Fibroblast of the conjunctiva (primary cell): ENCODE measurements at places on chromosomes 1 and 21.
A peak's percentile ranks its signal among the peaks of the same experiment; 100 is the strongest.

- DNase-seq = no peak
These were observed 173.7 kb downstream of the HIVEP3 start for GRCh38 chr1:41745022-41745421.

DNA sequence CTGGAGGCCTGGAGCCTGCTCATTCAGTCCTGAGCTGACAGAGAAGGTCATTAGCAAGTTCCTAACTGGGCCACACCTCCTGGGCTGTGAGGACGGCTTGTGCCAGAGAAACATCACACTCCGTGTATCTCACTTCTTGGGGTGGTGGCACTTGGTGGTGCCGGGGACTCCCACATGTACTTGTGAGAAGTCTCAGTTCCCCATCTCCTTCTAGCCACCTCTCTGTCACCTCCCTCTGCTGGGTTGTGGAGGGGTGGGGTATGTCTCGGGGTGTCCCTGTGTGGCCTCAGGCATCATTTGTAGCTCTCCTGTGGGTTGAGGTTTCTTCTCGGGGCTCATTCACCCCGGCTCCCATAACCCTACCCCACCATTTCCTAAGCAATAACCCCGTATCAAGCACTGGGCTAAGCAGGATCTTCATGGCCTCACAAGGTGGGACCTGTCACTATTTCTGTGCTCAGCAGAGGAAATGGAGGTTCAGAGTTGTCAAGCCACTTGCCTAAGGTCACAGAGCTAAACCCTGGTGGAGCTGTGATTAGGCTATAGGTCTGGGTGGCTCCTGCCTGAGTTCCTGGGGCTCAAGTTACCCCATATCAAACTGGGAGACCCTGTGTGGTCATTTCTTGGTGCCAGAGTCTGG, 62.5 kb downstream of the UBIAD1 start:
- DNase-seq = no peak

GRCh38 chr1:34778381-34778780, 2.6 kb upstream of the GJB3 start:
- DNase-seq = no peak

- DNase-seq = no peak
These were observed 221.0 kb upstream of the FOXD3 start for GRCh38 chr1:63101336-63101735.

- DNase-seq = no peak
These were observed 67.8 kb upstream of the SMYD2 start for GRCh38 chr1:214213136-214213535.

- DNase-seq = no peak
These were observed 53.1 kb upstream of the LBR start for GRCh38 chr1:225480825-225481434.

DNA sequence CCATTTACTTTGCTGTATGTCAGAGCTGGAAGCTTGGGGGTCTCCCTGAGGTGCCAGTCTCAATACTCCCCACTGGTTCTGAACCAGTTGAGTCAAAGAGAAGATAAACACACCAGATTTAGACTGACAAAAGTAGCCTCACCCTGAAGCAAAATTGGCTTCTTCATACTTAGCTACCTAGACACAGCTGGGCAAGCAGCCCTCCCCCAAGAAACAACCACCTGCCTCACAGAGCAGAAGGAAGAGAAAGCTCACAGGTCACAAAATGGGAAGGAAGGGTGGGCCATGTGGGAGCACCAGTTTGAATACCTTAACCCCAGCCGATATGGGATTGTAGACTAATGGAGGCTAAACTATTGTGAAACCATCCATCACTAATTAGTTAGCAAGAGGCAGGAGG, 24.6 kb upstream of the MYSM1 start:
- DNase-seq = no peak

- no peak for DNase-seq
These were observed 638 bp downstream of the CD84 start for GRCh38 chr1:160578525-160579191.

DNA sequence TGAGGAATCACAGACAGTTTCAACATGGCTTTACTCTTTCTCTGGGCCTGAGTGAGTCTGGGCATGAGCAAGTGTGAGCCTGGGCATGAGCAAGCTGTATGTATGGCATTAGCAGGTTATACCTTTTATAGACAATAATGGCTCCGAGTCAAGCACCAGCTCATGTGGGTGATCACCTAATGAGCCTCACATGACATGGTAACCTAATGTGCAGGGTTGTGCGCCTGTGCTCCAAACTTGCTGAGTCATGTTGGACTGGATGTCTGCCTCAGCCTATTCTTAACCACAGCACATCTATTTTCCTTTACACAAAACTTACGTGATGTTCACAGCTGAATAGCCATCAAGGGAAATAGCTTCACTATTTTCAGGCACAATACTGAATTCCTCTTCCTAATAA, 236.2 kb upstream of the NRIP1 start:
- no peak for DNase-seq

- no peak for DNase-seq
These were observed 419.3 kb downstream of the ZP4 start for GRCh38 chr1:237471377-237471776.

DNA sequence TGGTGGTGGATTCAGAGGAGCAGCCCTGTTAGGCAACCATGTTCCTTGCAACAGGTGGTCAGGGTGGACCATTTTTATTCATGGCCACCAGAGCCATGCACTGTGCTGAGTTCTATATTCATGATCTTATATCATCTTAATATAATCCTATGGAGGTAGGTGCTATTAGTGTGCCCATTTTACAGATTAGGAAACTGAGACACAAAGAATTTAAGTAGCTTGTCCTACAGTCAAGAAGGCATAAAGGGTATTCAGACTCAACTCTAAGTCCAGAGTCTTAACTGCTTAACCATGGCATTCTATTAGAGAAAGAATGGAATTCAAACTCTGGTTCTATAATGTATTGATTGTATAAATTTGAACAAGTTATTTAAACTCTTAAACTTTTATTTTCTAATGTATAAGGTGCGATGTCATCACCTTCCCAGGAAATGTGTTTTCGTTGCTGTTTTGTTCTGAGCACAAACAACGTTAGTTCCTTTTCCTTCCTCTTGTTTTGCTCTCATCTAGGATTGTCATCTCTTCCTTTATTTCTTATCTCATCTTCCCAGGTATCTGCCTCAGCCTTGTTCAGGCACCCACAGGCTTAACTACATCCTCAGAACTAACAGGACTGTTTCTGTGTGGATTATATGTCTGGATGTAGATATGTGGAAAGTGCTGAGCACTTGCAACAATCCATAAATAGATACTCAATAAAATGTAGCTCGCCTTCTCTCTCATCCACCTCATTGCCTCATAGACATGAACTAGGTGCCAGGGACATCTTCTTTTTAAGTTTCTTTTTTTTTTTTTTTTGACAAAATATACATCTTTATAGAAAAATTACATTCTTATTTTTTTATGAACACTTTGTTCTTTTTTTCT, 207.1 kb downstream of the NFIA start:
- DNase-seq = no peak

GRCh38 chr1:100213141-100213540, 35.1 kb upstream of the LRRC39 start:
- no peak for DNase-seq

DNA sequence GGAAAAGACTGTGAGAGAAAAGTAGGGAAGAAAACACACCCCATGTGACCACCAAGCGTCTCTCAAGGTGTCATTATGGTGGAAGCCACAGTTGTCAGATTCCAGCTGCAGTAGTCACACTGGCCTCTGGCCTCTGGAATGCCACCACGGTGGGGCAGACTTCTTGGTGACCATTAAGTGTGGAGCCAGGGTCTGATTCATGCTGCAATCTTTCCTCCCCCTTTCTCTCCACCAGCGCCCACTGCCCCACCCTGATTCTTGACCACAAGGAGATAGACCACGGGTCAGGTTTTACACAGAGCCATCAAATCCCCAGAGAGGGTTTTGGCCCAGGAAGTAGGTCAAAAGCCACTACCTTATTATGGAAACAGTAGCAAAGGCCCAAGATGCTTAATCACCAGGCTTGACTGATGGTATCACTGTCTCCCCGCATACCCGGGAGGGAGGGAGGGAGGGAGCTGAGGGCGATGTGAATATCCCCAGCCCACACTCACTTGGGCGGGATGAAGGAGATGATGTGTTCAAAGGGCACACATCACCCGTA, 52.7 kb upstream of the GRHL3 start:
- peak; percentile 53 for DNase-seq

DNA sequence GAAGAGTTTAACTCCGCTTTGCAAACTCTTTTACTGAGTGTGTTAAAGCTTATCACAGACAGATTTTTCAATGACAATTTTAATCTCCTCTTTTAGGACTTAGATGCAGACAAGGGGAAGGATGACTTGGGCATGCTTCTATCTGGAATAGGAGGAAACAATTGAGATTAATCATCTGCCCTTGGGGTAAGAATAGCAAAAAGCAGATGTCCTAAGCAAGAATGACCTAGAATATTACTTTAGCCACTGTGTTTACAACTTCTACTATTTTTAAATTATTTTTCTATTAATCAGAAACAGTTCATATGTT, 569.0 kb upstream of the ADGRL2 start:
- peak; percentile 8 for DNase-seq

DNA sequence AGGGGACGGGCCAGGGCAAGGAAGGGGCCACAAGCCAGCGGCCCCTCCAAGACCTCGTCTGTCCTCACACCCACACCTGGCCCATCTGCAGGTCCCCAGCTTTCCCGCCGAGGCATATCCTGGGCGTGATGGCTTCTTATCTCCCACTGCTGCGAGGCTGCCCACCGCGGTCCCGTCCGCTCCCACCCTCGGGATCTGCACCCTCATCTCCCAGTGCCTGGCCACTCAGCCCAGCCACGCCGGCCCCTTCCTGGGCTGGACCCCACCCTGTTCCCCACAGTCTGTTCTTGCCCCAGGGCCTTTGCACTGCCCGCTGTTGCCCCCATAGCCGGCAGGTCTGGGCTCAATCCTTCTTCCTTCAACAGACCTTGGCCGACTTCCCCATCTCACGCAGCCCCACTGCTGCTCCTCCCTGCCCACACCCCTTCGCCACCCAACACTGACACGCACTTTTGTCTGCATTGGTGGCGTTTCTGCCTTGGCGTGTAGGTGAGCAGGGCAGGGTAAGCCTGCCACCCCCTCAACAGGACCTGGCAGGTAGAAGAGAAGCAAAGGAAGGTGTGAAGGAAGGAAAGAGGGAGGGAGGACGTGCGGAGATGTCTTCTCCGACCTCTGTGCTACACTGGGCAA, 4.4 kb upstream of the TTC34 start:
- no peak for DNase-seq

DNA sequence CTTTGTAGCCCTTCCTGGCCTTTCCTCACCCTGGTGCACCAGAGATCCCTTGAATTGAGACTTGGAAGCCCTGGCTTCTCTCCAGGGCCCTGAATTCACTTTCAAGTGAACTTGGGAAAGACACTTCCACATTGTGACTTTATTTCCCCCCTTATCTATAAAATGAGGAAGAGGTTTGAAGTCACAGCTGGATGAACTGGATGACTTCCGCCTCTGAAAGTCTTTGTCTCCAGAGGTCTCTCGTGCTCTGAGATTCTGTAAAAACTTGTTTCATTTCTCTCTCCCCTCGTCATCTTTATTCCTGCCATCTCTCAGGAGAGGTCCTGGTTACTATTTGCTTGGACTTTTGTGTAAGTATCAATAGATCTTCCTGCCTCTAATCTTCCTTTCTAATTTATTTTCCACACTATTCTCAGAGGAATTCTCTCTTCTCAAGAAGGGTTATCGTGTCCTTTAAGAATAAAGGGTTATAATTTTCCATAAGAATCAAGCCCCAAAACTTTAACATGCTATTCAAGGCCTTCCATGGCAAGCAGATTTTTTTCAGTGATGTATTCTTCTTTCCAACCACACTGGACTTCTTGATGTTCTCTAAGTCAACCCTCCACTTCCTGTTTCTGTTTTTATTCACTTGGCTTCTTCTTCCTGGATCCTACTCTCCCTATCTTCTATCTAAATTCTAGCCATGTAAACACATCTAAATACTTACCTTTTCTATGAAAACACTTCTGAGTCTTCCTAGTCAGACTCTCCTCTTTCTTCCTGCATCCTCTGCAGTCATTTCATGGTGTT, 6.5 kb upstream of the RPTN start:
- no peak for DNase-seq

- no peak for DNase-seq
These were observed 1141.3 kb downstream of the BRINP3 start for GRCh38 chr1:189336115-189337100.

DNA sequence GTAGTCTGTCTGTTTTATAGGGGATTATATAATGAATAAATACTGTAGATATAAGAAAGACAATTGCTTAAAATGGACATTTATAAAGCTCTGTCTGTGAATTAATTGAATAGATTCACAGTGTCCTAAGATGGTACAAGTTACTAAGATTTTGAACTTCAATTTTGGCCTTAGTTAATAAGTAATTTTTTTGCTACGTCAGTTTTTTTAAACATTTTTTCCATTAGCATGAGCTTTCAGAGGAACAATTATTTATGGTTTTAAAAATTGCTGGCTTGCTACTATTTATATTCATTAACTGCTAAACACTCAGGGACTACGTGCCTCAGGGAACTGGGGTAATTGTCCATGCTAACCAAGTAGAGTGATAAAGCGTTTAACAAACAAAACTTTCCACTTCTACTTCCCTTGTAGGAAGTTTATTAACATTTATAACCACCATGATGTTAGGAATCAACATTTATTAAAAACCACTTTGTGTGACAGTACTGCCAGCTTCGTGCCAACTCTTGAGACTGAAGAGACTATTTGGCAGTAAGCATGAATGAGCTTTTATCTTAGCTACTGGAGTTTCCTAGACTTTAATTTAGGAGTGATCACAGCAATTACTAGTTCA, 65.4 kb upstream of the PTGS2 start:
- no peak for DNase-seq

- peak; percentile 28 for DNase-seq
These were observed 58.7 kb downstream of the RABGAP1L start for GRCh38 chr1:174217787-174218574.

DNA sequence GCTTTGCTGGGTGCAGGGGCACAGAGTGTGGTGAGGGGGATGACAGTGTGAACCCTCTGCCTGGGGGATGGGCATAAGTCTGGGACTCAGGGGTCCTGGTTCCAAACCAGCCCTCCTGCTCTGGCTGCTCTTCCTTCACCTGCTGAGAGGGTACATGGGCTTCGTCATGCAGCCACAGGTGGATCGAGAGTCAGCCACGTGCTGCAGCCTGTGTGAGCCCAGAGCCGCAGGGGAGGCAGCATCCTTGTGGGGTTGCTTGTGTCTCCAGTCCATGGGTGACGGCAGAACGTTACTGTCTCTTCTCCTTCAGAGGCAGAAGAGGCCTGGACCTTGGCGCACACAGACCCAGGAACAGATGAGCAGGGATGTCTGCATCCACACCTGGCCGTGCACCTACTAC, 12.1 kb downstream of the SNAP47 start:
- no peak for DNase-seq

- DNase-seq = no peak
These were observed 1.7 kb upstream of the MAN1A2 start for GRCh38 chr1:117365350-117366176.

DNA sequence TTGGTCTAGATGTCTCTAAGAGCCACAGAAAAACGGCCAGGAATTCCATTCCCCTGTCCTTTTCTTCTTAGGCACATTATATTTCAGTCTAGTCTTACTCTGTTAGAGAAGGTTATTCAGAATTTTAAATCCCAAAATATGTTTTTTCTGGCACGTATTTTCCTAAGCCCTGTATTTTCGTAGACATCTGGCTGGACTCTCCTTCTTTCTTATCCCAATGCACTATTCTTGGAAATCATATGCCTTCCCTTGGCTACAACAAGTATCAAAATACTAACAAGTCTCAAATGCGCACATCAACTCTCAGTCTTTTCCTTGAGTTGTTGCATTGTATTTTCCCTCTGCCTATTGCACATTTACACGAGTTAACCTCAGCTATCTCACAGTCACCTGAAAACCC, 96.2 kb downstream of the DPYD start:
- DNase-seq = no peak

GRCh38 chr1:39892601-39893595, 8.8 kb downstream of the MYCL start:
- DNase-seq = peak; percentile 17

- no peak for DNase-seq
These were observed 940 bp upstream of the USF1 start for GRCh38 chr1:161046605-161047228.
